ENCODE measurements at places on chromosomes 5 and 9.

DNA sequence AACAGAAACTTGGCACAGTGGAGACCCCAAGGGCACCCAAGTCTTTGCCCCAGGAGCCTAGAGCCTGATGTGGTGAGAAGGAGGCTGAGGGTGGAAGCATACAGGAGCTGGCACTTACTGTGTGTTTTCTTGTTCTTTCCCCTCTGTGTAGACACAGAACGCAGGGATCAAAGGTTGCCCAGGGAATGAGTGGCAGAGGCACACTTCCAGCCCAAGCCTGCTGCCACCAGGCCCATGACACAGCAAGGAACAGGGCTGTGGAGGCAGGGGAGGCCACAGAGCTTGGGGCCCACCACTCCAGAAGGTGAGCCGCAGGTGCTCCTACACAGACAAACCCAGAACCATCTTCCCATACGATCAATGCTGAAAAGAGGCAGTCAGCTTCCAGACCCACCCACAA is 73.9 kb upstream of the S1PR3 start:
- no peak for DNase-seq

DNA sequence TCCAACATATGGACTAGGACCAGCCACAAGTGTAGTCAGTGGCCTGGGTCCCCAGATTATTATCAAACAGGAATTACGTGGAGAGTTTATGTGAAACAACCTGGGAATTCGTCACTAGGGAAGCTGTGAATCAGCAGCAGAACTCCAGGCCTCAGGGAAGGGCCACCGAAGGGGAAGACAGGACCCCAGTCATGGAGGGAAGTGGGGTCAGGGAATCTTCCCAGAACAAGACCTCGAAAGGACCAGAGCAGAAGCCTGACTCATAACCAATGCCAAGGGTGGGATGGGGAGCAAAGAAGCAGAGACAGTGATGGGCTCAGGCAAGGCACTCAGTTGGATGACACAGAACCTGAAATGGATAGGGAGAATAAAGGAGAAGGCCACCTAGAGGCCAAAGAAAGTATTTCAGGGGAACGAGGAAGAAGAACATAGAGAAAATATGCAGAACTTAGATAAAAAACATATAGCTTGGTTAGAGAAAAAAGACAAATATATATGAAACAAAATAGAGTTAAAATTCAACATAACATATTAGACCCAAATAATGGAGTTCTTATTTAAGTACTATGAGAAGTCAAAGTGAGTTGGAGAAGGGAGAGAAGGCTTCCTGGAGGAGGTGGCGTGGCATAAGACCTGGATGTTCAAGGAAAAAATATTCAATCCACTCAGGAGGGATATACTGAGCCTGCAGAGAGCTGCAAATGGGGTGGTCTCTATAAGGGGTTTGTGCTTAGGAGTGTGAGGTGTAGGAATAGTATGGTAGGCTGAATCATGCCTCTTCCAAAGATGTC is 66.7 kb upstream of the CAST start:
- DNase-seq, result no peak

DNA sequence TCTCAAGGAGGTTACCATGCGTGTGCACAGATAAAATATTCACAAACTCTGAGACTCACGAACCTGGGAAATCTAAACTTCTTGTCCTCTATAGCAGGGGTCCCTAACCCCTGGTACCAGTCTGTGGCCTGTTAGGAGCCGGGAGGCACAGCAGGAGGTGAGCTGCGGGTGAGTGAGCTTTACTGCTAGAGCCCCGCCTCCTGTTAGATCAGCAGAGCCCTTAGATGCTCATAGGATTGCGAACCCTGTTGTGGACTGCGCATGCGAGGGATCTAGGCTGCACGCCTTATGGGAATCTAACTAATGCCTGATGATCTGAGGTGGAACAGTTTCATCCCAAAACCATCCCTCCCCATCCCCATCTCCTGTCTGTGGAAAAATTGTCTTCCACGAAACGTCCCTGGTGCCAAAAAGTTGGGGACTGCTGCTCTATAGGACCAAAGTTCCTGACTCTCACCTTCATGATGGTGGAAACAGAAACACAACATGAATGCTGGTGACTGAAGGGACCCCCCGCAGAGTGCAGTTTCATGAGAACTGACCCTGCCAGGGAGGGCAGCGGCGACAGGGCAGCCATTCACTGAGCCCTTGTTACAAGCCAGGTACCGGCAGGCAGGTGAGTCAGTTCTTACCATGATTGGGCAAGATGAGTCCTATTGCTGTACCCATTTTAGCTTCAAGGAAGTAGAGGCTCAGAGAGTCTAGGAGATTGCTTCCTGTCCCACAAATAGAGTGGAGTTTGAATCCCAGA is 181.9 kb downstream of the RGS3 start:
- no peak for DNase-seq

DNA sequence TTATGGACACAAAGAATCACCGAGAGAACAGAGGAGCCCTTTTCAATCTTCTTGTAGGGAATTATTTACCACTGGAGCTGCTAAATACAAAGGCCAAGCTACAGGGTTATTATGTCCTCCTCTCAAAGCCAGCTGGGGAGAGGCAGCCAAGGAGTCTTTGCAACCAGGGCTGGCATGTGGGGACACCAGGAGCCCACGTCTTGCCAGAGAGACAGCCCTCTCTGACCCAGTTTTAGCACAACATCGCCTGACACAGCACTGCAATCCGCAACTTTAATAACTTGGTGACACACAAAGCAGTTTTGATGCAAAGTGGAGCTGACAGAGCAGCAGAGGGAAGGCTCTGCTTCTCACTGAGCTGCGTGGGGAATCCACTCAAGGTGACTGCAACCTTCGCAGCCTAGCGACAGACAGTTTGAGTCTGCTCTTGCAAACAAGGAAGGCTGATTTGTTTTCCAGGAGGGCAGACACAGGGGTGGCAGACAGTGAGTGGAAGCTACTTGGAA is 33.6 kb downstream of the TLR4 start:
- DNase-seq, result no peak

- no peak for DNase-seq
Measured at GRCh38 chr9:115396071-115396529, 278.1 kb upstream of the TNC start.

DNA sequence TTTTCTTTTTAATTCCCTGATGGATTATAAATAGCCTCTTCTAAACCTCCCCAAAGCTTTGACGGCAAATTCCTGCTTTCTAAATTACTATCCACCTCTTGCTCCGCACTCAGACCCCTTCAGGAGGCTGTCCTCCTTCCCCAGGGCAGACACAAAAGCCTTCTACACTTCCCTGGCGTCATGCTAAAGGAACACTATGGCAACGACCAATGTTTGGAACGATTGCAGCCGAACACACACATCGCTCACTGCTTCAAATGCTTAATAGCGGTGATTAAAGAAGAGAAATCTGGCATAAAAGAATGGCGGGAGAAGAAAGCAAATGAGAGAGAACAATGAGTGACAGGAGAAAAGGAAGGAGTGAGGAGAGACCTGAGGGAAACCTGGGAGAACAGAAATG is 297.3 kb downstream of the MLLT3 start:
- no peak for DNase-seq

DNA sequence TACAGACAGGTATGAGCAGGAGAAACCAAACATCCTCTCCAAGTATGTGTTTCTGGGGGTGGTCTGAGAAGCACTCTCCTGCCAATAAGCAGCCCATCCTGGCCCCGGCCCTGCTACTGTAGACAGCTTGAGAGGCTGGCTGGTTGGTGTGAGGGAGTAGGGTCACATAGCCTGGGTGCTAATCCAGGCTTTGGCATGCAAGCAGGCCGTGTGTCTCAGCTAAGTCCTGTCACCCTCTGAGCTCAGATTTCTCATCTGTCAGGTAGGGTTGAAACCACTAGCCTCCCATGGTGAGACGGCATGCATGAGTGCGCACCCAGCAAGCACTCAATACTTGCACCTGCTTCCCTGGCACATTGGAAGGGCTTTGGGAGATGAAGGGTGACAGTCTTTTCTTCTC is 49.8 kb upstream of the PHYKPL start:
- DNase-seq, result no peak

- no peak for DNase-seq
Measured at GRCh38 chr5:128174951-128175350, 91.4 kb downstream of the SLC12A2 start.

- DNase-seq, result no peak
Measured at GRCh38 chr5:175800656-175801081, 70.7 kb upstream of the CPLX2 start.

DNA sequence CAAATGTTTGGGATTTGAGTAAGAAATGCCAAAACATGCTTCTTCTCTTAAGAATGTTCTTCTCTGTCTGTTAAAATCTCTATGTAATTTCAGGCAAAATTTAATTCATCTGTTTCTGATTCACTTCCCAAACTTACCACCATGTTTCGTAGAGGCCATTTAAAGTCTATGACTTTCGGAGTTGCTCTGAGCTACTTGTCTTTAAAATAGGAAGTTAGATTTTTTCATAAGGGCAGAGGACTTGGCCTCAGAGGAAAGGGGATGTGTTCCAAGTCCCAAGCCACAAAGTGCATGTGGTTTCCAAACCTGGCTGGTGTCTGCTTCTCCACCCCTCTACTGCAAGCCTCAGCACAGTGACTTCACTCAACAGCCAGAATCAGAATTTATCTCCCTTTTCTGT is 111.3 kb upstream of the ADRA1B start:
- no peak for DNase-seq

DNA sequence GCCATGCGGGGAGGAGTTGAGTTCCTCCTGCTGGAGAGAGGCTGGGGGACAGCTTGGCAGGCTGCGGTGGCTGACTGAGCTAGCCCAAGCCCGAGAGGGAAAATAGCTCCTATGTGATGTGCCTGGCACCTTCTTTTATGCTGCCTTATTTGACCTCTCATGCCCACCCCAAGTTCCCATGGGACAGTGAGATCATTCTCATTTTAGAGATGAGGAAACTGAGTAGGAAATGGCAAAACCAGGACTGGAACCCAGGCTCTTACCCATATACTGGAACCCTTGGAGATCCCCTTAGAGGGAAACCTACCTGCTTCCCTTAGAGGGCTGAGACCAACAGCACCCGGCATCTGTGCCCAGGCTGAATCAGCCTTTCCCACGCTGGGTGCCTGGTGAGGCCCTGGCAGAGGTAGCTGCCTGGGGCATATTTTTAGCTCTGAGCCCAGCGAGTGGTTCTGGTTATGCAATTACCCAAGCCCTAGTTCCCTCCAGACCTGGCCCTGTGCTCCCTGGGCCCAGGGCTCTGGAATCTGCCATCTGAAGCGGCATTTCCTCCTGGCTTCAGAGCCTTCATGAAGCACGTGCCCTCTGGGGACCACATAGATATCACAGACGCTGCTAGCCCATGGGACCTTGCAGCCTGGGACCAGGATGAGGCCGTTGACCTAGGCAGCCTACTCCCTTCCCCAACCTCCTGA is 23.6 kb downstream of the COL27A1 start:
- no peak for DNase-seq
